ENCODE measurements at places on chromosomes 7 and 10.

- DNase-seq = no peak
Observed at GRCh38 chr7:80671744-80672143, 33.3 kb downstream of the CD36 start.

GRCh38 chr7:147968046-147968610 lies 622.4 kb upstream of the C7orf33 start:
- no peak for DNase-seq

DNA sequence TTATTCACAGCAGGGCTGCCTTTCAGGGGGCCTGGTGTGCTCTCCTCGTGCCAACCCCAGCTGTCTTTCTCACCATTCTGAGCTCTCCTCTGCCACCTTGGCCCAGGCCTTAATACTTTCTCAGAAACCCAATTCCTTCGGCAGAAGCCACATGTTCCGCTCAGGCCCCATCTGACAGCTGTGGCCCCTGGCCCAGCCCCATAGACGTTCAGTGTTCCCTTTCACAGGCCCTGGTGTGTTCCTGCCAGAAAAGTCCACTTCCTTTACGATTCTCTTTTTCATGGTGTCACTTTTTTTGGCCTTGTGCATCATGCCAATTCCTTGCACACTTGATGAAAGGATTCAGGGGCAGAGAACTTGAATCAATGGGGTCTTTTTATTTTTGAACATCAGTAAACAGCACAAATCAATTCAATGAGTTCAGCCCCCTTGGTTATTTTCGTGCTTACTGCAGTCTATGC lies 15.9 kb upstream of the GPNMB start:
- no peak for DNase-seq

DNA sequence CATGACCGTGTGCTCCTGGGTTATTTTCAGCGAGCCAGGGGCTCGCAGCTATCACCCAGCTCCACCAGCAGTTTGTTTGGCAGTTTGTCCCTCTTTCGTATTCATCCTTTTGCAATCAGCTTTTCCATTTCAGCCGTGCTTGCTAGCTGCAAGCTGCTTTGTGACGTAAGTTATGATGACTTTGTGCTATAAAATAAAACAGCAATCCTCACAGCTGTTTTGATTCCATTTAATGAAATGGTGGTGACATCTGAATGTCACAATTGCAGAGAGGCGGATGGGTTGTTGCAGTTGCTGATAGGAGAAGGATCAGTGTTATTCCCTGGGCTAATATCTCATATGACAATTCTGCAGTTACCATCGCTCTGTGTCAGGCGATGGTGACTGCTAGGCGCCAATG lies 251.7 kb downstream of the SNX10 start:
- no peak for DNase-seq

DNA sequence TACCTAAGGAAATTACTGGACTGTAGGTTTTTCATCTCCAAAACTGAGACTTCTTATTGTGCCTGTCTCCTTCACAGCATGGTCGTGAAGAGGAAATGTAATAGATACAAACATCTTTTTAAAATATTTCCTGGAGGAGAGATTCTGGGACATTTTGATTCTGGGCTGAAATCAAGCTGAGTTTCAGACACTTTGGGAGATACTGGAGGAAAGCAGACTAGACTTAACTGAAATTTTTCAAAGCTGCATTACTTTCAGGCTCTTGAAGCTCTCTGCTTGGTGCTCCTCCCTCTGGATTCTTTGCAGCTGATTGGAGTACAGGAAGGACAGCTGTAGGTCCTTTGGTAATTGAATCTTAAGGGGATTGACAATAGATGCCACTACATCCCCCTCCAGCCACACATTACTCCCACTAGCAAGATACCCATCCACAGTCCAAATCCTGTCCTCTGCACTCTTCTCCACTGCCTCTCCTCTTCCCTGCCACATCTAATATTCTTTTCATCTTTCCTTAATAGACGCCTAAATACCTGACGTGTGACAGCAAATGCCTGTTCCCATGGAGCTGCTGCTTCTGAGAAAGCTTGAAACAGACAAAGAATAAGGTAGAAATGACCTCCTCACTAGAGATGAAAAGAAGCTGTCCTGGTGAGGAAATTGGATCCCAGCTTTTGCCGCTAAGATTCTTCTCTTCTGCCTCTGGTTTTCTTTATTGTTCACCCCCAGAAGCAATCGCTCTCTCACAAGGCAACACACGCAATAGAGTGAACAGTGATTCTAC lies 111.5 kb upstream of the PHYHIPL start:
- no peak for DNase-seq

DNA sequence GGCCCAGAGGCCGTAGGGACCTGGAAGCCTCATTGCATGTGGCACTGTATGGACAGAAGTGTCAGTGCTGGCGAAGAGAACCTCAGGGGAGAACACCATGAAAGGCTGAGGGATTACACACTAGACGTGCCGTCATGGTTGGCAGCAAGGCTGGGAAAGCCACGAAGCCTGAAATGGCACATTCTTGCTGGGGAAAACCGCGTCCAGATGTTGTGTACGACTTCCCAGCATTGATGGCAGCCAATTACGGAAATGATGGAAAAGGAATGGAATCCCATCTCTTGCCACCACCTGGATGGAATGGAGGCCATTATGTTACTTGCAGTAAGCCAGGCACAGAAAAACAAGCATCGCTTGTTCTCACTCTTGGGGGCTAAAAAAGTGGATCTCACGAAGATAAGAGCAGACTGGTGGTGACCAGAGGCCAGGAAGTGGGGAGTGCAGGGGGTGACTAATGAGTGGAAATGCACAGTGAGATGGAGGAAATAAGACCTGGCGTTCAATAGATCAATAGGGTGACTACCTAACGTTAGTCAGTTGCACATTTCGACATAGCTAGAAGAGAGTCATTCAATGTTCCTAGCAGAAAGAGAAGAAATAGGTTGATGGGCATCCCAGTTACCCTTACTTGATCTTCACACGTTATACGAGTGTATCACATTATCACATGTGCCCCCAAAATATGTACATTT lies 14.6 kb upstream of the PWWP2B start:
- no peak for DNase-seq

DNA sequence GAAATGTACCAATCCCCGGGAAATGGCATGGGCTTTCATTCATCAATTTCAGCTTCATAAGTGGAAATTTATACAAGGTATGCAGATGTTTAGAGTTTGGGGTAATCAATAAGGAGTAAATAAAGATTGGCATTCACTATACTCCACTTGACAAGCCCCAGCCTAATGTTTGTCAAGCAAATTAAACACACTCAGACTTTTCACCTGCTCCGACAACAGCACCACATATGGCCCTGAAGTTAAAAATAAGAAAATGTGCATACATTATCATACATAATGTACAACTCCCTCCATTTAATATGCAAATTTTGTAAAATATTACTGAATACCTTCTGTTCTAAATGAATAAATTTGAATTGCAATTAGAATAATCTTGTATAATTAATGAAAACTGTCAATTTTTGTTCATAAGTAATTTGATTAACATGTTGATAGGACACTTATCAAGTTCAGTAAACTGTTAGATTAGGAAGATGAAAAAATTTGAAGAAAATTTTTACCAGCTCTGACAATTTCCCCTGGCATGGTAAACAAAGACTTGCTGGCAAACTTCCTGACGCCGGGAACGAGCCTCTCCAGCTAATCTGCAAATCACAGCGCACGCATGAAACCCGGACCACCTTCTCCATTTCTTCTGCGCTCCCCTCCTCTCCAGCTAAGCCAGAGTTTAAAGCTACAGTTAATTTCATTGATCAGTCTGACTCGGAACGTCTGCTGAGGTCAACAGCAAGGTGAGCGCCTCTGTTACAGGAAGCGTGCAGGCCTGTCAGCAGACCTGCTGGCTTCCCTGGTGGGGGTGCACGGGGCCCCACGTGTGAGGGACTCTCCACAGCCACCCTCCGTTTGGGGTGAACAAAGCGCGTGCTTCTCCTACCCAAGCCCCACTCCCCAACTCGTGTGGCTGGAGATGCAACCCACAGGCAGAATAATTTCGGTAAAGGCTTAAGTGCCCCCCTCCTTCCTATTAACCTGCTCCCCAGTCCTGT lies 70.7 kb downstream of the EBF3 start:
- DNase-seq = no peak

- no peak for DNase-seq
Observed at GRCh38 chr7:4690953-4691856, 9.1 kb downstream of the FOXK1 start.

- DNase-seq = no peak
Observed at GRCh38 chr7:147298611-147299043, 1182.0 kb downstream of the CNTNAP2 start.

GRCh38 chr7:140541513-140542227 lies 62.4 kb upstream of the MKRN1 start:
- no peak for DNase-seq

- DNase-seq = no peak
Observed at GRCh38 chr10:86447432-86447831, 74.2 kb downstream of the WAPL start.

- DNase-seq = no peak
Observed at GRCh38 chr10:126108693-126109092, 212.3 kb downstream of the FANK1 start.

GRCh38 chr10:4526311-4526731 lies 299.7 kb upstream of the AKR1E2 start:
- no peak for DNase-seq

GRCh38 chr7:120567204-120567603 lies 290.7 kb downstream of the TSPAN12 start:
- no peak for DNase-seq

DNA sequence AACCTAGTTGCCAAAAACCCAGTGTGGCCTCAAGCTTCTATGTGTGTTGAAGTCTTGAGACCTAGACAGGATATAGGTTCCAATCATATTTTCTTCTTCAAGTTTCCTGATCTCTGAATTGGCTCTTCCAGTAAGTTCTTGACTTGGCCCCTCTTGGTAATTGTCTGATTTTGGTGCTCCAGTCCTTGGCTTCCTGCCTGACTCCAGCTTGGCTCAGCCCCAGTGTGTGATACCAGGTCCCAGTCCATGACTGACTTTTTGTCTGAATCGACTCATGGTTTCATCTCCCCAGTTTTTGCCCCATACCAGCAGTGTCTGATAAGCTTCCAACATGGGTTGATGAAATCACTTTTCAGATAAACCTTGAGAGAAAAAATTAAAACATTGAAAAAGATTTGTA lies 72.3 kb downstream of the FAS start:
- no peak for DNase-seq

DNA sequence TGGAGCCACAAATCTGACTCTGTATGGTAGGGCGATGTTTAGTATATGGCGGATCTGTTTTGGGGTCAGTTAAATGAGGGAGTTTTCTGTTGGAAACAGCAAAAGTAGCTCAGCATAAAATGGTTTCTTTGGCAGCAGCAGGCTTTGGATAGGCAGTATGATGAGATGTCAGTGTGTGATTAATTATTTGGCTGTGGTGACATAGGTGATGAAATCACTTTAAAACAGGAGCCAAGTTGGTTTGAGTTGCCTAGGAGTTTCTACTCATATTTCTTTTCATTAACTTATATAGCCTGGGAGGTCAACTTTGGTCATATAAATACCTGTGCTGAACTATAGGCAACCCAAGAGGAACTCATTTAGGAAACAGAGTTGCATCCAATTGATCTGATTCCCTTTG lies 291.2 kb downstream of the LRMDA start:
- DNase-seq = no peak

DNA sequence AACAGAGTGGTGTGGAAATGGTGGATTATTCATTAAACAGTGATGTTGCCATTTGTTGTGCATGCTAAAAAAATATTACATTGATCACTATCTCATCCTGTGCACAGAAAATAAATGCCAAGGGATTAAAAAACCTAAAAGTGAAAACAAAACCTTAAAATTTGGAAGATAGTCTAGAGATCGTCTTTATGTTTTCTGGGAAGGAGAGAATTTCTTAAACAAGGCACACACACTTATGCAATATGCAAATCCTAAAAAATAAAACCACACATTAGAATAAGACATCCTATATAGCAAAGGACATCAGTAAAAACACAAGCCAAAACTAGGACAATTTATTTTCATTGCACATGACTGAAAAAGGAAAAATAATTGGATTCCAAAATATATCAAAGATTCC lies 54.5 kb downstream of the MACC1 start:
- no peak for DNase-seq

GRCh38 chr10:555682-556350 lies 133.7 kb downstream of the DIP2C start:
- no peak for DNase-seq

DNA sequence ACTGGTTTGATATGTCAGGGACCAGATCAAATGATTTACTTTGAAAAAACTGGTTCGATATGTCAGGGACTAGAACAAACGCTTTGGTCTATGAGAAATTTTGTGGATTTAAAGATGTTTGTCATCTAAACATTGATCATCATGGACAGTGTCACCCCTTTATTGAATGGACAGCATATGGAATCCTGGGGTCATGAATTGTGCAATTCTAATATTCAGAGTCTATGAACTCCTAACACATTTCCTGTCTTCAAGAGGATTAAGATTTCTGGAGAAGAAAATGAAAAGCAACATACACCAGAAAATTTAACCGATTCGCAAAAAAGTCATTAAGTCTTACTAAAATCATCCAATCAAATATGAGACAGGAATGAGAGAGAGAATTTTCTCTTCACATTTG lies 106.4 kb upstream of the FAM133B start:
- no peak for DNase-seq

DNA sequence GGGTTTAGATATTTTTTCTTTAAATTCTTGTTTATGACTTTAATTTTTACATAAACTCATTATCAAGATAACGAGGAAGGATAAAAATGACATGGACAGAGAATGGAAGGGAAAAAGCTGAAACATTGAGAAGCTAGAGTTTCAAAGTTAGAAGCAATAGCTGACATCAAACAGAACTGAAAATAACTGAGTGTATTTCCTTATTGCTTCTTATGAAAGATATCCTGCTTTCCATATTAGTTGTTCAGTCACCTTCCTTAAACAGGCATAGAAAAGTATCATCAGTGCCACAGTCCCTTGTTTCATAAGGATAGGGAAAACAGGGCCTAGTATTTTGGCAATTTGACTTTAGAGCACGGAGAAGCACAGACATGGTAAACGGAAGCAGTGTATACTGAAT lies 460.5 kb upstream of the GHITM start:
- no peak for DNase-seq

DNA sequence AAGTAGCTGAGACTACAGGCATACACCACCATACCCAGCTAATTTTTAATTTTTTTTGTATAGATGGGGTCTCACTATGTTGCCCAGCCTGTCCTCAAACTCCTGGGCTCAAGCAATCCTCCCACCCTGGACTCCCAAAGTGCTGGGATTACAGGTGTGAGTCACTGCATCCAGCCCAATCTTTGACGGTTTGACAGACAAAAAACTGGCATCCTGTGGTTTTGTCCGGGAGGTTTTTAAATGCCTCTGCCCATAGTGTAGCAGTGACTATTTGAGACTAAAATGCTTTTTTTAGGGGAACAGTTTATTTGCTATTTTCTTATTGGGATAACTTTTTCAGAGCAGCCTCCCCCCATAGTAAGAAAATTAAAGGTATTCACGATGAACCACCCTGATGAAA lies 523.7 kb upstream of the GALNT17 start:
- DNase-seq = no peak

GRCh38 chr10:126669168-126669567 lies 1.3 kb downstream of the C10orf90 start:
- DNase-seq = no peak

DNA sequence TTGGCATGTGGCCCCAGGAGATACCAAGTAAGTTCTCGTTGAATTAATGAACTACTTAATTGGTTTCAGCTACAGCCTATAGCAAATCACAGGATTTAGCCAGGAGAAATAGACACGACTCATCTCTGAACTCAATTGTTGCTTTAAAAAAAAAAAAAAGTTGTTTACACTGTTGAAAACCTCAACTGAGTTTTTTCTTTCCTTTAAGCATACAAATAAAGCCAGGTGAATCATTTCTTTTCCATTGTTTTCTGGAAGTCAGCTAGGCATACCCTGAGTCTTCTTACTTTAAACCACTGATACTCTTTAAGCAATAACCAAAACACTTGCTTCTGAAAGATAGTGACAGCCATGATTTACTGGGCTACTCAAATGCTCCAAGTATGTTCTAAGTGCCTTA lies 755 bp downstream of the FRMPD2 start:
- DNase-seq = no peak

All from CD4-positive, alpha-beta memory T cell (primary cell).